ENCODE measurements at places on chromosomes 12 and 14.

DNA sequence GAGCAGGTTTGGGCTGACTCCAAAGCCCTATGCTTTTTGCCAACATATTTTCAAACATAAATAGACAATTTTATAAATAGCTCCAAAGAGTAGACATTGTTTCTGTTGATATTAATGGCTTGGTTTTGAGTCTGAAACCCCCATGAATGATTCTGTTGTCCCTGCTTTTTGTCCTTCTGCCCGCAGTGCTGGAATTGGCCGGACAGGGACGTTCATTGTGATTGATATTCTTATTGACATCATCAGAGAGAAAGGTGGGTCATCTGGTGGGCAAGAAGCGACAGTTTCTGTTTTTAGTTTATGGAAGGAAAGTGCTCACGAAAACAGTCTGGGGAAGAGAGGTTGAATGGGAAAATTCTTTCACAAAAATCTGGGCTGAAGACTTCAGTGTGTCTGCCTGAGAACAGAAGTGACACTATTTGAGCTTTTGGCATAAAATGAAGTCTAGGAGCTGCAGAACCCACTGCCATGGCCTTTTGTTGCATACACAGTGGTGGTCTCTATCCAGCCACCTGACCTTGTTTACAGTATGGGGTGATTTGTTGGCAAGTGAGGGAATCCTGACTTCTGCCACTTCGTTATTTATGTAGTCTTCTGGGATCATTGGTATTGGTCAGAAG is 69.6 kb downstream of the PTPN11 start:
- DNase-seq: no peak

GRCh38 chr12:47811581-47812484 is 7.9 kb downstream of the HDAC7 start:
- no peak for DNase-seq

DNA sequence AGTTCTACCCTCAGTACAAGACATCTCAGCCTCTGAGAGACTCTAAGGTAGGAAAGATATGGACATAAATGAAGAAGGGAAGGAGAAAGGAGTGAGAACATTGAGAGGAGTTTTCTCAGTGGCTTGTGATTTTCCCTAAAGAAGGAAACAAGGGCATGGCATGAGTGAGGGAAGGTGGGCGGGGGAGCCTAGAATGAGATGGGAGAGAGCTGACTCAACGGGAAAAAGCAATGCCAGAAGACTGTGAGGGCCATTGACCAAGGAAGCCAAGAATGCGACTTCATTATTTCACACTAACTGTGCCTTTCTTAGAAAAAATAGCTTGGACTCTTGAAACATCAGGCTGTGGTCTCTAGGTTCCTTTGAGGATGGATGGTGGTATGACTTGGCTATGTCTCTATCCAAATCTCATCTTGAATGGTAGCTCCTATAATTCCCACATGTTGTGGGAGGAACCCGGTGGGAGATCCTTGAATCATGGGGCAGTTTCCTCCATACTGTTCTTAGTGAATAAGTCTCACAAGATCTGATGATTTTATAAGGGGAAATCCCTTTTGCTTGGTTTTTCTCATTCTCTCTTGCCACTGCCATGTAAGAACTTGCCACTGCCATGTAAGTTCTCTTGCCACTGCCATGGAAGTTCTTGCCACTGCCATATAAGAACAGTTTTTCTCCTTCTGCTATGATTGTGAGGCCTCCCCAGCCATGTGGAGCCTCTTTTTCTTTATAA is 279.6 kb downstream of the NUAK1 start:
- no peak for DNase-seq

DNA sequence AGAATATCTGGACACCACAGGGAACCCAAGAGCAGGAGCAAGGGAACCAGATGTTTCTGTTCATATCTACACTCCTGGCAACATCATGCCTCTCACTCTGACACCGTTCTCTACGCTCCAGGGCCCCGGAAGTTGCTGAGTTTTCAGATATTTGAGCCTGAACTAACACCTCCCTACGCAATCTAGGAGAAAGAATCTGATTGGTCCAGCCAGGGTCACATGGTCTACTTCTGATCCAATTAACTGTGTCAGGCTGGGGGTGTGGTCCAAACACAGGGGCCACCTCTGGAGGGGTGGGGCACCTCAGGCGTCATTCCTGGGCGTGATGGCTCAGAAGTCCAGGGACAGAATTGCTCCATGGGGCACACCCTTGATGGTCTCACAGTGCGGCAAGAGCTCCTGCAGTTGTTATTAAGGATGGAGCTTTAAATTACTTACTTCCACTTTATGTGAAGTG is 165.5 kb downstream of the PTPN11 start:
- DNase-seq: no peak
